ENCODE measurements at places on chromosomes 3 and 15. TPM values are rescaled to one million over a fixed set of nuclear protein-coding genes. Genes with fewer than 3 reads are reported as not detected.

DNA sequence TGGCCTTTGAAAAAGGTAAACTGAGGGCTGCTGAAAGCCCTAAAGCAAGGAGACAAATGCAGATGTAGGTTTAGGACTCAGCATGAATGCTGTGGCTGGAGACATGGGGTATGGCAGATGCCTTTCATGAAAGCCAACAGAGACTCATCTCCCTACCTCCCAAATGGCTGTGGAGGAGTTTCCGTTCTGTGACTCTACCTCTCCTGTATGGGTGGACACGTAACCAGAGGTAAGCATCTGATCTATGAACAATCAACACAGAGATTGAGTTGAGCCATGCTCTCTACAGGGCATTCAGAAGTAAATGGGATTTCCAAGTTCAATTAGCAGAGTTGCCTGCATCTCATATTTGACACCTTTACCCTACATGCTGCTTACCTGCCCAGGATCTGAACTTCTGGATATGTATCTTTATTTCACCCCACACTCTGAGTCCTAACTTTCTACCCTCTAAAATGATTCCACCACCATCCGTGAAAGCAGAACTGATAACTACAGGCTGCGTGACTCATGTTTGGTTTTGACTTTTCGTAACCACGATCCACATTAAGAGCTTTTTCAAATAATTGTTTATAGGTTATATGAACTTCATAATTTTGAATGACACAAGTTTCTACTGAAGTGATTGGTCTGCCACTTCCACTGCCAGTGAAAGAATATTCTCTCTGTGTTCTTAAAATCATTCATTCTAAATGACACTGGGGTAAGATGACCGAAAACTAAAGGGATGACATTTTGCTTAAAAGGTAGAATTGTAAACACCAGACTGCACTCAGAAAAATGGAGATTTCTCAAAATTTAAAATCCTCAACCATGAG lies 1058.7 kb downstream of the FHIT start:
- no peak for DNase-seq

DNA sequence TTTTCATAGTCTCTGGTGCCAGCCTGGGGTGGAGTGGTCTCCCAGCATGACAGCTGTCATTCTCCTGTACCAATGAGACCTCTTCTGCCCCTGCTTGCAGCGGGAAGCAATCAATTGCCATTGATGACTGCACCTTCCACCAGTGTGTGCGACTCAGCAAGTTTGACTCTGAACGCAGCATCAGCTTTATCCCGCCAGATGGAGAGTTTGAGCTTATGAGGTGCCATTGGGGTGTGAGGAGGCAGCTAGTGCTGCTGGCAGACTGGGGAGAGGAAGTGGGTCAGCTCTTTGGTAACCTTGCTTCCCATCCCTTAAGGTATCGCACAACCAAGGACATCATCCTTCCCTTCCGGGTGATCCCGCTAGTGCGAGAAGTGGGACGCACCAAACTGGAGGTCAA lies 4.4 kb upstream of the ABCF3 start:
- no peak for DNase-seq

DNA sequence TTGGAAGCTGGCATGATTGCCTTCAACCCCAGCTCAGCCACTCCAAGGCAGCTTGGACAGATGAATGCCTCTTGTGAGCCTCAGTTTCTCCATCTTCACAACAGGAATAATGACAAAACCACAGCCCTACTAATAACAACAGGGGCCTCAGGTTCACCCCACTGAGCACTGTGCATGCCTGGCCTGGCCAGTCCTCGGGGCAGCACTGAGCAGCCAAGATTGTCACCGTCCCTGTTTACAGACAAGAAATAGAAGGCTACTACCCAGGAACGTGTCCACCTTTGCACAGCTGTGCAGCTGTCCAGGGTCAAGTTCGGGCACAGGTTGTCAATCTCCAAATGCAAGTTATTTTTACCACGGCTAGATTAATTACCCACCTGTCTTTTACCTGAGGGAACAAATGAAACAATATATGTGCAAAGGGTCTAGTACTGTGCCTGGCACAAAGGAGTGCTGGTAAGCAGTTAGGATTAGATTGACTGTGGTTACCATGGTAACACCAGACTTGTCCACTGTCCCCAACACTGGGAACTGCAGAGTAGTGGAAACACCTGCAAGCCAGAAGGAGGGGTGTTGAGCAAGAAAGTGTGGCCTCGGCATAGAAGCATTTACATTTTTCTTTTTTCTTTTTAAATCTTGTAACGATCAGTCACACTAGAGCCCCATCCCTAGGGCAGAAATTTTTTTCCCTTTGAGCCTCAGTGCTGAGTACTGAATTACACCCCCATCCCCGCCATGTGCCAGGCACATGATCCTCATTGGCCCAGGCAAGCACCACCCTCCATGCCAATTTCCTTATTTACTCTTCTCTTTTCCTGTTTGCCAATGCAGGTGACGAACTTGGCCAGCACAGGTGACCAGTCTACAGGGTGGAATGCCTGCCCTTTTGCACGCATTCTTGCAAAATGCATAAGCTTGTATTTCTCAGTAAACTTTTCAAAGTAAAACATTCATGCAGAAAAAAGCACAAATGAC lies 66.3 kb upstream of the SLC6A6 start:
- DNase-seq: peak; percentile 76

GRCh38 chr3:193872265-193872753 lies 263.6 kb upstream of the HES1 start:
- DNase-seq: peak; percentile 84

DNA sequence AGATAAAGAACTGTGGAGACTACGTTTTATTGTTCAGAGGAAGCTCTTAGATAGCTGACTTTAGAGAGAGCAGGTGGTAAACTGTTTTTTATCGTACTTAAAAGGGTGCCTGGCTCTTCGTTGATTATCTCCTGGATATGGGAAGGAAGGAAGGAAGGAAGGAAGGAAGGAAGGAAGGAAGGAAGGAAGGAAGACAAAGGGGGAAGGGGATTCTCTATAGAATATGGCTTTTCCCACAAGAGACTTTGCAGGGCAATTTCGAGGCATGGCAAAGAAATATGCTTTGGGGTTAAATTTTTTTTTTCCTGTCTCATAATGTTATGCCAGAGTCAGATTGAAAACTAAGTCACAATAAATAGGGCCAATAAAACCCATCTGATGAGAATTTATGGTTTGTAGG lies 271.9 kb upstream of the POU1F1 start:
- no peak for DNase-seq

DNA sequence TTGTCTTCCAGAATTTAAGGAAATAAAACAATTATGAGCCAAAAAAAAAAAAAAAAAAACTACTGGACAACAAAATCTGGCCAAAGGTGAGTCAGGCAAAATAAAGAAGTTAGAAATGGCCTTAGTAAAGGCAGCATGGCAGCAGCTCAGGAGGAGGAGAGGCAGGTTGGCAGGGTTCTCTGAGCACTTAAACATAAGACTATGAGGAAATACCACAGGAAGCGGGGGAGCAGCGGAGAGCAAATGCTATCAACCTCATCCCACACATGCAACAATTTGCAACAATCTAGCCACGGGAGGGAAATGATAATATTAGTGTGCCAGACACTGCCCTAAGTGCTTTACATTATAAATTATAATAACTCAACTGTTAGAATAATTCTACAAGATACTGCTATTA lies 247.3 kb upstream of the NSMCE3 start:
- DNase-seq: no peak

DNA sequence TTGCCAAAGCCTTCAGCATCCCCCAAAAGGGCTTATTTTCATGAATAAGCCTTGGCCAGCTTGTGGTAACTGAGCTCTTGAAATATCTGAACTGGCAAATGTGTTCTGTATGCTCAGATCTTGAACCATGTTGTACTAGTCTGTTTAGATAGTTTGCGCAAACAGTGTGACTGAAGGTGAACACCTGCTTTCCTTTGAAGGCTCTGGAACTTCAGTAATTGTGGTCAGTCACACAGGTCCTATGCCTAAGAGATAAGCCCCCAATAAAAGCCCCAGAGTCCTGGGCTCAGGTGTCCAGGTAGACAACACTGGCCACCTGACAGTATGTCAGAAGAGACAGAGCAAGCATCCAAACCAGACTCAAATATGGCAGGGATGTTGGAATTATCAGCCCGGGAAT lies 5.4 kb downstream of the TUBGCP5 start:
- no peak for DNase-seq

GRCh38 chr3:131371688-131372066 lies 9.9 kb upstream of the NUDT16 start:
- DNase-seq: no peak

DNA sequence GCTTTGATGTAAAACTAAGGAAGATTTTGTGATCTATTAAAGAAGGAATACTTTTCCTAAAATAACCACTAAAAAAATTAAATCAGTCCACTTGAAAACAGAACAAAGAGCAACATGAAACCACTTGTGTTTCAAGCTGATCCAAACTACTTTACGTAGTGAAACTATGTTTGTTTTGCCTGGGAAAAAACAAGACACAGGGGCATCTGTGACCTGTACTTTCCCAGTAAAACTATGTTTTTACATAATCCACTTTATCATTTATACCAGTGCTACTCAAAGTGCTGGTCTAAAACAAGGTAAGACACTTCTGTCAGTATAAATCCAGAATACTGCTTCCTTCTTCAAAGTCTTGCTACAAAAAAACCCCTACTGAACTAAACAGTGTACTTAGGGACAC lies 56.7 kb downstream of the SPG11 start:
- DNase-seq: no peak

- DNase-seq: no peak
Measured at GRCh38 chr15:81091889-81092558, 42.0 kb upstream of the CFAP161 start.

GRCh38 chr15:89910891-89911626 lies 1.7 kb downstream of the ARPIN start:
- no peak for DNase-seq

DNA sequence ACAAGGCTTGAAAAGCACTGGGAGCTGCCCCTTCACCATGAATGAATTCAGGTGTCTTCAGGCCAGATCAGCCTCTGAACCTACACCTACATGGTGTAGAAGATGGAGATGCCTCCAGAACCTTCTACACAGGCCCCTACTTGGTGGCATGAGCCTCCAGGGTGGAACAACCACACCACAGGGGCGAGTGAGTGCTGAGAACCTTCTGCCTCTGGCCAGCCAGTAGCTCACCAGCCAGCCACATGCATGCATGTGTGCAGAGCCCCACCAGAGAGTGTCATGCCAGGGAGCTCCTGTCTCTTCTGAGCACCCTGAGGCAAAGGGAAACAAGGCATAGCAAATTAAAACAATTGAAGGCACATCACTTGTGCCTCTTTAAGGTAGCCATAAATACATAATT lies 161.8 kb upstream of the TOPAZ1 start:
- no peak for DNase-seq

GRCh38 chr3:143207338-143207961 lies 87.9 kb downstream of the CHST2 start:
- no peak for DNase-seq

DNA sequence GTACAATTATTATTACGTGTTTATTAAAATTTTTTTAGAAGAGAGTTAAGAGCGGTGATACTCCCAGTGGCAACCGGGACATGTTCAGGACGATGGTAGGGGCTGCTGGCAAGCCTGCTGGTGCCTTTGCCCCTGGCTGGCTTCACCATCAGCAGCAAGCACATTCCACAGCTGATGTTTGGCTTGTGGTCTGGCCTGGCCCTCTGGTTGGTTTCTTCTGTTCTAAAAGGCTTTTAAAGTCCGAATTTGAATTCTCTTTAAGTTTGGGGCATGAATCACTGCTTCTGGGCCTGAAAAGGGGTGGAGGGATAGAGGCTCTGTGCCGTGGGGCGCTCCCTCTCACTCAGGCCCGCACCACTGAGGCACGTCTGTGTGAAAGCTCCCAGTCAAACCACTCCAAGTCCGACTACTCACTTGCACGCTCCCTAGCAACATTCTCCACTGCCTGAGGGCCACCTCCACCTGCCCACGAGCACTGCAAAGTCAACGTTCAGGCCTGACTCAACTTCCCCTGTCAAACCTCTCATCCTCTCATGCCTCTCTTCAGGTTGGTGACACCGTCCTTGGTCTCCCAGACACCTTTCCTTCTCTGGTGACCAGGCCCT lies 10.1 kb downstream of the ITGA11 start:
- DNase-seq: no peak

DNA sequence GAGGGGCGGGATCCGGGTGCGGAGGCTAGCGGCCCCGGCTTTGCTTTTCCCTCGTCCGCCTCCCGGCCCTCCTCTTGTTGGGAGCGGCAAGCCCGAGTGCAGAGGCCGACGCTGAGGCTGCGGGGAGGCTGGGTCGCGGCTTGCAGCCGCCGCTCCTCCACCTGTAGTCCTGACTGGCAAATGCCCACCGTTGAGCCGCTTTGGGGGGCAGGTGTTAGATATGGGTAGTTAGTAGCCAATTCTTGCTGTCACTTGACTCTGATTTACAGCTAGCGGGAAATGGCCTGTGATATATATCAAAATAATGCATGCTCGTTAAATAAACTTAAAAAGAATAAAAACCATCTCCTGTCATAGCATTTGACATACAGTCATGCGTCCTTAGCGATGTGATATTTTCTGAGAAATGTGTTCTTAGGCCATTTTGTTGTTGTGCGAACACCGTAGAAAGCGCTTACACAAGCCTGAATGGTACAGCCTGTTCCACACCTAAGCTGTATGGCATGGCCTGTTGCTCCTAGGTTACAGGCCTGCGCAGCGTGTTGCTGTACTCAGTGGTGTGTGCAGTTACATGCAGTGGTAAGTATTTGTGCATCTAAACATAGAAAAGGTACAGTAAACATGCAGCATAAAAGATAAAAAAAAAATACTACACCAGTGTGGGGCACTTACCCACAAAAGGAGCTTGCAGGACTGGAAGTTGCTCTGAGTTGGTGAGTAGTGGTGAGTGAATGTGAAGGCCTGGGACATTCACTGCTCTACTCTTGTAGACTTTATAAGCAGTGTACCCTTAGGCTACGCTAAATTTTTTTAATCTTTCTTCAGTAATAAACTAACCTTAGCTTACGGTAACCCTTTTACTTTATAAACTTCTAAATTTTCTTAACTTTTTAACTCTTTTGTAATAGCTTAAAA lies 873 bp downstream of the CAPN7 start:
- peak; percentile 43 for DNase-seq

DNA sequence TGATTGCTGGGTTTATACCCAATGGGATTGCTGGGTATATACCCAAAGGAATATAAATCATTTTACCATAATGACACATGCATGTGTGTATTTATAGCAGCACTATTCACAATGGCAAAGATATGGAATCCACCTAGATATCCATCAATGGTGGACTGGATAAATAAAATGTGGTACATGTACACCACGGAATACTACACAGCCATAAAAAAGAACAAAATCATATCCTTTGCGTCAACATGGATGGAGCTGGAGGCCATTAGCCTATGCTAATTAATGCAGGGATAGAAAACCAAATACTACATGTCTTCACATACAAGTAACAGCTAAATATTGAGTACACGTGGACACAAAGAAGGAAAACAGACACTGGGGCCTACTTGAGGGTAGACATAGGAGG lies 22.6 kb downstream of the MNS1 start:
- no peak for DNase-seq

DNA sequence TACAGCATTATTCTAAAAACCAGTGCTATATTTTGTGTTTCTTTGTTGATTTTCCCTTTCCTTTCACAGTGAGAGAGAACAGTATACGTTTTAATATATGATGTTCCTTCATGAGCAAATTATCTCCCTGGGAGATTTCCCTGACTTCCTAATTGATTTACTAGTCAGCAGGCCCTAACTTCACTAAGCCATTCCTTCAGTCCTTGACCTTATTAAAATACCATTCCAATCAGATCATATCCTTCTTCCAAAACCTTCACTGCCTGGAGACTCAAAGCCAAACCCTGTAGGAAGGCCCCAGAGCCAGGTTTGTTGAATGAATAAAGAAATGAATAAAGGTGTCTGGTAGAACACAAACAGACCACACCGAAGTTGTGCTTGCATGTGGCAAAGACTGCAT lies 43.8 kb upstream of the ARHGEF3 start:
- DNase-seq: no peak

WNT5A gene
- 5.9 TPM for total RNA-seq

ZNF620 gene
- total RNA-seq: 4.0 TPM

CNOT10 gene
- total RNA-seq: 28.3 TPM

TLR9 gene
- total RNA-seq: 0.77 TPM
